ENCODE measurements at places on chromosomes 2 and 18.

DNA sequence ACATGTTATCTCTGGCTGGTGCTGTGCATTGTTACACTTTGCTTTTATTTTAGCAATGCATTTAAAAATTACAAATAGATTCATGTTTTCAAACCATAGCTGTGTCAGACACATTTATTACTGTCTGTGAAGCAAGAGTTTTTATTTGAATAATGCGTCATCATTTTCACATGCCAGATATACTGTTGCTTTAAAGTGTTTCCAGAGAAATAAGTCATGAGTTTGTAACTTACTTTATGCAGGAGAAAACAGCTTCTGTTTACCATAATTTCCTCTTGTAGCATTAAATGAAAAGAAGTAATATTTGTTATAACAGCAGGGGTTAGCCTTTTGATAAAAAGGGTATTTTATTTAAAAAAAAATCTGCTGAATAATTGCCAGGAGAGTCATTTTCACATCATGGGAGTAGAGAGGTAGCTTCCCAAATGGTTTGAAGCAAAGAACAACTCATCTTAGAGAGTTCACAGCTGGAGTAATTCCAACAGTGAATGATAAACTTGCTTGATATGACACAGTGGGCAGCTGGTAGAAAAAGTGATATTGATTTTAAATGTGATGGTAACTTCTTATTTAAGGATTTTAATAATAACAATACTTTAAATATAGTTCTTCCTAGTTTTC, 1274.5 kb upstream of the CRIM1 start:
- DNase-seq = no peak

GRCh38 chr2:233674995-233675394, 3.3 kb downstream of the UGT1A9 start:
- DNase-seq = no peak

GRCh38 chr2:241500431-241500975, 7.9 kb downstream of the STK25 start:
- no peak for DNase-seq

GRCh38 chr18:37320317-37320716, 245.3 kb downstream of the CELF4 start:
- DNase-seq = no peak

DNA sequence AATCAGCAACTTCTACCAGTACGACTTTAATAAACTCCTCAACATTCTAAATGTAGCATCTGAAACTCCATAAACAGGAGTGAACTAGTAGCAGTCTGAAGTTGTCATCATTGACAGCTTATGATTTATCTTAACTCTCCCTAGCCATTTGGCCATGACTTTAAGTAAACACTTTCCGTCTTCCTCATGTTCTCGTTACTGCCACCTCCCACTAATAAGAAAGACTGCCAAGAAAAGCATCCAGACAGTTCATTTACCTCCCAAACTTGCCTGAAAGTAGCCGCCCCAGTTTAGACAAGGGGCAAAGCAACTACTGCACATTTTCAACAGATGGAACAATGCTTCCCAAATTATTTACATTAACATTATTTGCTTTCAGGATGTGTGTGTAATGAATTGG, 287.5 kb downstream of the OSR1 start:
- no peak for DNase-seq

- DNase-seq = peak; percentile 35
Measured at GRCh38 chr2:196182439-196183171, 11.2 kb upstream of the STK17B start.

Measured in KG1 (cell line).